KG1 (cell line): ENCODE measurements at places on chromosomes 1 and 21.

DNA sequence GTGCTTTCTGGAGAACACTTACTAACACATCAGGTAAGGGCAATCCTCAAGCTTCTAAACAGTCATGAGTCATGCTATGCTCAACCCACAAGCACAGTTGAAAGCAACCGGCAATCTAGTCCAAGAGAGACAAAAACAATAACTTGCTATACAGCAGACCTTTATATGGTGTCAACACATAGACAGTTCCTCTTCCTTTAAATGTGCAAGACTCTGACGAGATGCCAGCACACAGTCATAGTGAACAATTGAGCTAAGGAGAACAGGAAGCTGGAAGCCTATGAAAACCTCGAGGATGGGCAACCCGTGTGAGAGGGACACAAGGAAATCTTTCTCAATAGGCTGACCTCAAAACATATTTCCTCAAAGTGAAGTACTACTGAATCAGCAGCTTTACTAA is 5.3 kb downstream of the ADIPOR1 start:
- DNase-seq, result peak; percentile 7

DNA sequence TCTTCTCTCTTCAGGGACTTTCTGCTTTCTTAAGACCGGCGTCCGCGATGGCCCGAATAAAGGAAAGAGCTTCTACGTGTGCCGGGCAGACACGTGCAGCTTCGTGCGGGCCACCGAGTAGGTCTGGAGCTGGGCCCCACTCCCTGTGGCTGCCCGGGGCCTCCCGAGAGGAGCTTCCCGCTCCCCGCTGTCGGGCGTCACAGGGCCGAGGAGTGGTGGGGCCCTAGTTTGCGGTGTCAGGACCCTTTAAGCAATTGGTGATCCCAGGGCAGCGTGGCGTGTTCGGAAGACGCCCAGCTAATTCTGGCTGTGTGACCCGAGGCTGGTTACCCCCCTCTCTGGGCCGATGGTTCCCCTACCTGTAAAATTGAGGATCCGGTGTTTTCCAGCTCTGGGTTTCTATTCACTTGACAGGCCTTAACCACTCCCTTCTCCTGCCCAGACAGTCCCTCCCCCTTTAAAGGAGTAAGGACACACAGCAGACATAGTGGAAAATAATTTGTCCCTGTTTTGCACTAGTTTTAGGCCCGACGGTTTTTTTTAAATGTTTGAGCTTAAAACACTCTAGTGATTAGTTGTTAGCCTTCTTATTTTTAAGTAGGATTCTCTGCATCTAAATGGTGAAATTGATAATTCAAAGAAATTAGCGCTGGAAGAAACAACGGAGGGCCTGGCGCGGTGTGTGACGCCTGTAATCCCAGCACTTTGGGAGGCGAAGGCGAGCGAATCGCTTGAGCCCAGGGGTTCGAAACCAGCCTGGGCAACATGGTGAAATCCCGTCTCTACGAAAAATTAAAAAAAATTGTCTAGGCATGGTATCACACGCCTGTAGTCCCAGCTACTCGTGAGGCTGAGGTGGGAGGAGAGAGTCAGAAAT is 553 bp downstream of the TTF2 start:
- DNase-seq, result no peak

GRCh38 chr1:186482661-186483255 is 21.8 kb upstream of the PDC start:
- peak; percentile 16 for DNase-seq

DNA sequence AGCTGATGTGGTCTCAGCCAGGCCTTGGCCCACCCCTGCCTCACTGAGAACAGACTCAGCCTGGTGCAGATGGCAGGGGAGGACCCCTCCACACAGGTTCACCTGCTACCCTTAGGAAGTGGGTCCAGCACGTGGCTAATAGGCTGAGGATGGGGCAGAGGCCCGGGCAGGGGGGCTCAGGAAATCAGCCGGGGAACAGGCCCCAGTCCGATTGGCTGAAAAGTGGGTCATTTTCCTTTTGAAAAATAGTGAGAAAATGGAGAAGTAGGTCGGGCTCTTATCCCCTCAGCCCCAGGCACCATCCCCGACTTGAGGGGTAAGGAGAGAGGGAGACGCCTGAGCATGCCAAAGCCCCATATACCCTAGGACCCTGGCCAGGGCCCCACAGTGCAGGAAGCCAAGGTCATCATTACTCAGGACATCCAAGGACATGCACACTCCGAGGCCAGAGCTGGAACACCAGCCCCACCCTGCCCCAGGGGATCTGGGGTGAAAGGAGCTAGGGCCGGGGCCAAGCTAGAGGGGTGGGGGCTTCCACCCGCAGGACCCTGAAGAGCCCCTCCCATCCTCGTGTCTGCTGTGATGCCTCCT is 11.0 kb downstream of the DLGAP3 start:
- no peak for DNase-seq

DNA sequence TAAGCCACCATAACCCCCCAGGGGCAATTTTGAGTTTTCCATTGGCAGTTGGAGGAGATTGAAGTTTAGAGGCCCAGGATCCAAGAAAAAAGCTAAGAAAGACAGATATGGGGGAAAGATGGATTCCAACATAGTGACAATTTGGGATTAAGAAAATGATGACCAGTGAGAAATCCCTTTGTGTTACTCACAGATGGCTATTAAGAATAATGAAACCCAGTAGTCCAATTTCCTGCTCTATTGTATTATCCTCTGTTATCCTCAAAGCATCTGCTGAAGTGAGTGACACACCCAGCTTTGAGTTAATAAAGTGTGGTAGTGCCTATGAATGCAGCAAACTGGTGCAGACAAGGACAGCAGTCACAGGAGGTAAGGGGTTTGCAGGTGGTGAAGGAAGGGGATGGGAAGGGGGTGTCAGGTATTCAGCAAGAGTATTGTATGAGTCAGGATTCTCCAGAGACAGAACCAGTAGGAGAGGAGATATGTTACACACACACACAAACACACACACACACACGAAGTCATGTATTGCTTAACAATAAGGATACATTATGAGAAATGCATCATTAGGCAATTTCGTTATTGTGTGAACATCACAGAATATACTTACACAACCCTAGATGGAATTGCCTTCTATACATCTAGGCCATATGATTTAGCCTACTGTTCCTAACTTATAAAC is 112.4 kb upstream of the VANGL1 start:
- DNase-seq, result no peak

- no peak for DNase-seq
Observed at GRCh38 chr1:219794085-219794743, 134.1 kb downstream of the SLC30A10 start.

- no peak for DNase-seq
Observed at GRCh38 chr1:221837896-221838295, 96.0 kb upstream of the DUSP10 start.

DNA sequence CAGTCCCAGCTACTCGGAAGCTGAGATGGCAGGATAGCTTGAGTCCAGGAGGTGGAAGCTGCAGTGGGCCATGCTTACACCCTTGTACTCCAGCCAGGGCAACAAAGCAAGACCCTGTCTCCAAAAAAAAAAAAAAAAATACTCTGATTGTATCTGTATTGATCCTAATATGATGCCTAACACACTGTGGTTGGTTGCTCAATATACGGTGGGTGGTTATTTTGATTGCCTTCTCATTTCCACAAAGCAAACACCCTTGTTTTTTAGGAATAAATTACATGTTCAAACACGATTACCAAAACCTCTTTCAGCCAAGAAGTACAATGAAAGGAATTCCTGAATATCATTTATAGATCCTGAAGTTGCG is 3.4 kb downstream of the EGLN1 start:
- no peak for DNase-seq

GRCh38 chr1:29298246-29298645 is 61.9 kb downstream of the PTPRU start:
- no peak for DNase-seq

DNA sequence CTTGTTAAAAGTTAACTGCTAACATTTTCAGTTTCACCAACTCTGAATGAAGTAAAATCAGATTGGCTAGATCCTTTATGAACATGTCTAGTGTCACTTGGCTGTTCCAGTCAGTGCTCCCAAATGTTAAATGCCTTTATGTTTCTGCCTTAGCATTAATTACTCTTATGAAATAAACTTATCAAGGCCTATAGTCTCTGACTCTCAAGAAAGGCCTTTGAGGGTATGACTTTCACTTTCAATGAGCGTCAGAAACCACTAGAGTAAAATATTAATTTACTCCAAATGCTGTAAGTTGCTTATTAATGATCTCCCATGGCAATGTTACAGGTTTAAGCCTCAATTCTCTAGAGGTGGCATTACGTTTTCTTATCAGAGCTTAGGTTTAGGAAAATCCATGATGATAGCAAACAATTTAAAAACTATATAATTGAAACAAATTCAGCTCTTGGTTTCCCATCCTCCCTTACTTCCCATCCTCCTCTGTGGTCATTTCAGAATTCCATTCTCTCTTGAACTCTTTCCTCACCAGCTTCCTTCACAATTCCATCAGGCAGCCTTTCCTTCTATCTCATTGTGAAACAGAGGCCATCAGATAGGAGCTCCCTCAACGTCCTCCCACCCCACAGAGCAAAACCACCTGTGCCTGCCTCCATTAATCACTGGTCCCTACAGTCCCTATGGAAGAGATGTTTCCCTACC is 108.6 kb upstream of the COP1 start:
- no peak for DNase-seq

GRCh38 chr1:11617314-11617713 is 36.9 kb downstream of the FBXO2 start:
- no peak for DNase-seq

GRCh38 chr1:68218490-68218889 is 13.8 kb downstream of the WLS start:
- no peak for DNase-seq

DNA sequence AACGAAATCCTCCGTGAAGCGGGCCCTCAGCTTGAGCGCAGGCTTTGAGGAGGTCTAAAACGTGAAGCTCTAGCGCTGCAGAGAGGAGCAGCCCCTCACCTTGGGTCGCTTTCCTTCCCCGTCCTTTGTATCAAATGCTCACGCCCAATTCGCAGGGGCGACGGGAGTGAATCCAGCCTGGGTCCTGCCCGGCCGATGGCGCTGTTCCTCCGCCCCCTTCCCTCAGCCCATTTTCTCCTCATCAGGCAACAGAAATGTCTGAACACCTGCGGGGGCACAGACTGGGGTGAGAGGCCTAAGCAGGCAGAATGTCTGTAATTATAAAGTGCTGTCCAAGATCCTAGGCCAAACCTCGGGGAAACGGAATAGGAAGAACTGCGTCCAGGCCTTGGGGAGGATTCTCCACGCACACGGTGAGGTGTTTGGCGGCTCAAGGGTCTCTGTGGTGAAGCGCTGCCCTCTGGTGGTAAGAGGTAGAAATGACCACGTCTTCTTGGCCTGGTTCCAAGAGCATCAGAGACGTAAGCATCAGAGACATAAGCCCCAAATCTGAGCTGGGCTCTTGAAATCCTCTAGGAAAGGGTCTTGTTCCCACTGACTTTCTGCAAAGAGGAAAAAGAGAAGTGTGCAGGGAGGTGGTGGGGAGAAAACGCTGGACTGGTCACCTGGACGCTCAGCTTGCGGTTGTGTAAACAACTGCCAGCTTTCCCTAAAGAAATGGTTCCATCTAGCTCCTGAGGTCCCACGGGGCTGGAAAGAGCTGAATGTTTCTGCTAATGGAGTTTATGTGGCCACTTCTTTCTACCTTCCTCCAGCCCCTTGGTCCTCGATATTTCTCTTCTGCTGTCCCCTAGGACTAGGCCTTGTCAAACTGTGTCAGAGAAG is 92.1 kb upstream of the CD53 start:
- peak; percentile 75 for DNase-seq

DNA sequence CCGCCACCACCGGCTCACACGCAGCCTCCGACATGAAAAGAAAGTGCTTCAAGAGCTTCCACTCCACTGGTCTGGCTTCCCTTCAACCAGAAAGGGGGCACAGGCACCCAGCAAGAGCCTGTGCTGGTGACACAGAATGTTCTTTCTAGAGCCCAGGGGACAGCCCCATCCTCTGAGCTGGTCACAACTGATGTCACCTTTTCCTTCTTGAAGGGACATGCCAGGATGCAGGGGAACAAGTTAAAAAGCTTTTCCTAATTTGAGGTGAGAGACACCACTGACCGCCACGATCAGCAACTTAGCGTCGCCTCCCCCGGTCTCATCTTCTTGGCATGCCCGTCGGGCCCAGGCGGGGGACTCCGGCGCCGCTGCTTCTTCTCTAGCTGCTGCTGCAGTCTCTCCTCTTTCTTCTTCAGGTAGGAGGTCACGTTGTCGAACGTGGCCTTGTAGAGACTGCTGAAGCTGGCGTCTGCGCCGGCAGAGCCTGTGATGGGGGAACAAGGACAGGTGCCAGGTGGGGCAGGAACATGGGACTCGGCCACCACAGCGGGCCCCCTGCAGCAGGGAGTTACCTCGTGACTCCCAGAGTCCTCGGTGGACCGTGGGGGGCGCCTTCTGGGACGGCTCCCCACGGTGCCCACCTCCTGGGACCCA is 29.5 kb downstream of the WDR4 start:
- DNase-seq, result no peak

GRCh38 chr1:206082831-206083695 is 30.1 kb downstream of the RHEX start:
- DNase-seq, result no peak

GRCh38 chr21:22277341-22277740 is 1279.1 kb downstream of the NCAM2 start:
- DNase-seq, result no peak

DNA sequence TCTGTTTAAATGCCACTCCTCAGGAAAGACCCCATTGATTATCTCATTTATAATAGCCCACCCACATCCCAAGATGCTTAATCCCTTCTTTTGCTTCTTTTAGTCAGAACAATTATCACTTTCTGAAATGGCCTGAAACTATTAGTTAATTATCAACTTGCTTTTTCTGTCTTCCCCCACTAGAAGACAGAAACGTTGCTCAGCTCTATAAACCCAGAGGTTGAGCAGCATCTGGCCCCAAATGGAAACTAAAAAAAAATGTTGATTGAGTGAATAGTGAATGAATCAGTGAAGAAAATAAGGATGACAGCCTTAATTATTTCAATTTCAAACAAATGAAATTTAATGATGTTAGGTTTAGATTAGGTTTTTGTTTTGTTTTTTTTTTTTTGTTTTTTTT is 38.2 kb upstream of the PIGC start:
- DNase-seq, result no peak

- no peak for DNase-seq
Observed at GRCh38 chr1:86507935-86508582, 38.8 kb upstream of the CLCA4 start.

DNA sequence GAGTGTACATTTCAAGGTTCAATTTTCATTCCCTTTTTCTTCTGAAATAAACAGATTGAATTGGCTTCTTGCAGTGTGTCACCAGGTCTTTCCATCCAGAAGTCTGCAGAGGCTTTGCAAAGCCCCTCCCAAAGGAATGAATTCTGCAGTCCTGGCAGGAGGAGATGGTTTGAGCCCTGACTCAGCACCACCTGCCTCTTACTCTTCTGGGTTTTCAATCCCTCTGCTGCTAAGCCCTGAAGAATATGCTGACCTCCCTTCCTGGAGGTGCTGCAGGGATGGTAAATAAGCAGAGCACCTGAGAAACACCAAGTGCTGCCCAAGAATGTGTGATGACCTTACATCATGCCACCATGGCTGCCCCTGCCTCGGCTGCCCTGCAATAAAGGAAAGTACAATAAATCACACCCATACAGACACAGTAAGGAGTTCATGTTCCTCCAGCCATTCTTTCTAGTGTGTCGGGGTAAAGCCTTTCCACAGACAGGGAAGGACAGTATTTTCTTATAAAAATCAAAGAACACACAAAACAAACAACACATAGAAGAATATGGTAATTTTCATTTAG is 209.2 kb downstream of the ZNF326 start:
- DNase-seq, result no peak
